ENCODE measurements at places on chromosomes 7 and 10. TPM values are rescaled to one million over a fixed set of nuclear protein-coding genes. Genes with fewer than 3 reads are reported as not detected.

- DNase-seq = no peak
- H3K36me3 ChIP-seq = no peaks in the 10 kb centered on the region
- no peaks in the 10 kb centered on the region for H3K4me1 ChIP-seq
- H3K27ac ChIP-seq = no peak overlapping the region
- no peak overlapping the region for H3K4me3 ChIP-seq
Measured at GRCh38 chr7:105391429-105391828, 2.7 kb upstream of the SRPK2 start.

- no peaks in the 10 kb centered on the region for H3K36me3 ChIP-seq
- no peaks in the 10 kb centered on the region for H3K27me3 ChIP-seq
- no peak overlapping the region for H3K4me3 ChIP-seq
- no peak overlapping the region for H3K27ac ChIP-seq
Measured at GRCh38 chr10:67657775-67658174, 38.2 kb downstream of the CTNNA3 start.

RGR gene
- not detected for total RNA-seq

SNCG gene
- 123 TPM for total RNA-seq

CRYGN gene
- total RNA-seq = 0.84 TPM

OR13A1 gene
- not detected for total RNA-seq

SFTPA1 gene
- not detected for total RNA-seq

Data from aorta (tissue), 5 donors.